Stimulated activated CD8-positive, alpha-beta memory T cell treated with anti-CD3 and anti-CD28 coated beads, Interleukin-15, amount 100 ng/mL, for 48 hours (primary cell): ENCODE measurements at places on chromosomes 3 and 15.

GRCh38 chr15:68586274-68586961, 7.6 kb downstream of the CORO2B start:
- no peak for DNase-seq

- DNase-seq: no peak
Measured at GRCh38 chr3:55607844-55608243, 120.7 kb upstream of the WNT5A start.

GRCh38 chr3:151578495-151578894, 117.6 kb upstream of the IGSF10 start:
- no peak for DNase-seq

DNA sequence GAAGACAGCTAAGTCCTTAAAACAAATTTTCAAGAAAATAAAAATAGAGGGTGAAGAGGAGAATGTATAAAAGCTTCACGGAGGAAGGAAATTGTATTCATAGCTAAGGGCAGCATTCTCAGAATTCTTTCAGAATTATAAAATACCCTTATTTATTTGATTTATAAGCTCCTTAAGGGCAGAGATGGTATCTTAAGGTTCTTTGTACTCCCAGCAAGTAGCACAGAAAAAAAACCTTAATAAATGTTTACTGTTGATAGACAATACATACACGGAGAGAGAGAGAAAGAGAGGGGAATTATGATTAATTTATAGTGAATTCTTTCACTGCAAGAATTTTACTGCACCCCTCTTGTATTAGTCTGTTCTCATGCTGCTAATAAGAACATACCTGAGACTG, 375.6 kb upstream of the CCDC54 start:
- no peak for DNase-seq

DNA sequence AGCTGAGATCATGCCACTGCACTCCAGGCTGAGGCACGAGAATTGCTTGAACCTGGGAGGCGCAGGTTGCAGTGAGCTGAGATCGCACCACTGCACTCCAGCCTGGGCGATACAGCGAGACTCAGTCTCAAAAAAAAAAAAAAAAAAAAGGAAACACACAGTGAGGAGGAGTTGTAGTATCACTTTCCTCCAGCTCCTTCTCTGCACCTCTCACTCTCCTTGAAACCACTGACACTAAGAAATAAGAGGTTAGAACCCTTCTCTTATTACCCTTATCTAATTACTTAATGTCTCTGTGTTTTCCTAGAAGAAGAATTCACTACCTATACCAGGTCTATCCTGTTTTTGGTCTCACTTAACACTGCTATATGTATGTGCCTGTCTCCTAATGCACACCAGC, 31.7 kb downstream of the RAB27A start:
- DNase-seq: no peak

DNA sequence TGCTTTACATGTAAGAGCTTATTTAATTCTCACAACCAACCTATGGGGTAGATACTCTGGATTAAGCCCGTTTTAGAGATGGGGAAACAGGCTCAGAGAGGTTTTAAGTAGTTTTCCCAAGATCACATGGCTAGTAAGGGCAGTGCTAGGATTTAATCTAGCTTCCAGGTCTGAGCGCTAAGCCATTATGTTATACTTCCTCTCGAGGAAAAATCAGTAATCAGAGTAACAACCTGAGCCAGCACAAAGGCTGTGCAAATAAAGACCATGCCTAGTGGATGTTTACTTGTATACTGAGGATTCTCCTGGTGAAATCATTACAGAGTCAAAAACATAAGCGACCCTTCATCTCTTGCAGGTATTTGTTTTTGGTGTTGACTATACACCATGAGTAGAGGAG, 9.0 kb downstream of the FSTL1 start:
- DNase-seq: no peak

DNA sequence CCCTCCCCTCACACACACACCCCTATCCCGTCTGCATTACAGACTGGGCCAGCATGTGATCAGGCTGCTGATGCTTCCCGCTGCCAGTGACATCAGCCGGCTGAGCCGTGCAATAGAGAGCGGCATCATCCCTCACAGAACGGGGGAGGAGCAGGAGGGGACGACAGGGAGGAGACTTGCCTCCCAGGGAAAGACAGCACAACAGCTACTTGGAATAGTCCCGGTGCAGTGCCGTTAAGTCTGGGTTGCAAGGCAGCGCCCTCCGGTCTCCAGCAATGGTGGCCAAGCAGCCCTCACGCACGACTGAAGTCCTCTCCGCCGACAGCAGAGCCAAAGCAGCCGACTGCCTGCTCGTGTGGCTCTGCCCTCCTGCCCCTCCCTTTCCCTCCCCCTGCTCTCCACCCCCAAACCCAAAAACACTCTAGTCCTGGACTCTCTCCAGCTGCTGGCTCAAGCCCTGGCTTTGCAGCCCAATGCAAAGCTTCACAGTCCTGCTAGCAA, 31.5 kb upstream of the RPS17 start:
- DNase-seq: no peak
